Fibroblast of the conjunctiva (primary cell): ENCODE measurements at places on chromosomes 13 and 19.

GRCh38 chr19:5205381-5205780 lies 135.2 kb downstream of the PTPRS start:
- no peak for DNase-seq

DNA sequence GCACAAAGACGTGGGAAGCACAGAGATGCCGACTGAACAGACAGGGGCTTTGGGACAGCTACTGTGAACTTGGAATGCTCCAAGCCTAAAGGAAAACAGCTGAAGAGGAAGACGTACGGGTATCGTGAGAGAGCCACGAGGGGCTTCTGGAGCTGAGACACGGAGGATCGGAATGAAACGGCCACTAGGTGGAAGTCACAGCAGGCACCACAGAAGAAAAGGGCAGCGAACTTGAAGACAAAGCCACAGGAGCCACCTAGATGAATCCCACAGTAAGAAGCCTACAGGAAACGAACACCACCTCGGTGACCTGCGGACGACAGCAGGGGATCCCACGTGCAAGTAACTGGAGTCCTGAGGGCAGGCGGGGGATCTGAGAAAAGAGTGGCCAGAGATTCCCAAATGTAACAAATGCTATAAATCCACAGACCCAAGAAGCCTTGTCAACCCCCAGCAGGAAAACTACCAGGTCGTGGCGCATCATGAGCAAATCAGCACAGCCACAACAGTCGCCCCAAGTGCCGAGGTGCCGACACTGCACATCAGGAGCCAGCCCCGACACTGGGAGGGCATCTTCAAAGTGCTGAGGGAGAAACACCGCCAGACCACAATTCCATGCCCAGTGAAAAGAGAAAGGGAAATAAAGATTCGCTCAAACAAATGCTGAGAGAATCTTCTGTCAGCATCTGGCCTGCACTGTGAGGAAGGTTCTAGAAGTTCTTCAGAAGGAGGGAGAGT lies 39.3 kb upstream of the ISYNA1 start:
- no peak for DNase-seq

DNA sequence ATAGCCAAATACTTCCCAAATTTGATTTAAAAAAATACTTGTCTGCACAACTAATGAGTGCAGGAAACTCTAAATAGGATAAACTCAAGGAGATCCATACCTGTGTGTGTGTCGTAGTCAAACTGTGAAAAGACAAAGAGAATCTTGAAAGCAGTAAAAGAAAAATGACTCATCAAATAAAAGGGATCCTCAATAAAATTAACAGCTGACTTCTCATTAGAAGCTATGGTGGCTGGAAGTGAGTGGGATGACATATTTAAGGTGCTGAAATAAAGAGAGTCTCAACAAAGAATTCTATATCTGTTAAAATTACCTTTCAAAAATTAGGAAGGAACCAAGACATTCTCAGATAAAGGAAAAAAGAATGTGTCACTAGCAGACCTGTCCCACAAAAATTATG lies 13.7 kb downstream of the RNASEH2B start:
- DNase-seq = no peak

DNA sequence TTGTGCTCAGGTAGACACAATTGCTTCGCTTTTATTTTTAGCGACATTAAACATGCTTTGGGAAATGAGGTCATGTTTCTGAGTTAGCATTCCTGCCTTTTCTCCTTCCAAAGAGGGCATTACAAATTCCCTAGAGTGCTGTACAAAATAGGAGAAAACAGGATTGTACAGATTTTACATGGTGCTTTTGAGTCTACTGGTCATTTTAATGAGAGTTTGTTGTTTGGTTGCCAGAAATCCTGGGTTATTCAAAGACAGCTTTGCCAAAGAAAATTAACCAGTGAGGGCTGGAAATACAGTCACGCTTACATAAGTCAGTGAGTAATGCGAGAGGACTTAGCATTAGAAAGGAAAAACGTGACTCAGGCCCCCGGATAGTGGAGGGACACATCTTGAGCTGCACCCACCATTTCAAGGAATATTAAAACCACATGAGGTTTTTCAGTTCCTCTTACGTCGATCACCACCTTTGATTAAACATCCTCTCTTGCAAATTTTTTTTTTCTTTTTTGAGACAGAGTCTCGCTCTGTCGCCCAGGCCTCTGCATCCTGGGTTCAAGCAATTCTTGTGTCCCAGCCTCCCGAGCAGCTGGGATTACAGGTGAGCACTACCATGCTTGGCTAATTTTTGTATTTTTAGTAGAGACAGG lies 55.4 kb downstream of the SACS start:
- DNase-seq = peak; percentile 95

- DNase-seq = no peak
Measured at GRCh38 chr13:23687614-23688013, 117.4 kb downstream of the TNFRSF19 start.

DNA sequence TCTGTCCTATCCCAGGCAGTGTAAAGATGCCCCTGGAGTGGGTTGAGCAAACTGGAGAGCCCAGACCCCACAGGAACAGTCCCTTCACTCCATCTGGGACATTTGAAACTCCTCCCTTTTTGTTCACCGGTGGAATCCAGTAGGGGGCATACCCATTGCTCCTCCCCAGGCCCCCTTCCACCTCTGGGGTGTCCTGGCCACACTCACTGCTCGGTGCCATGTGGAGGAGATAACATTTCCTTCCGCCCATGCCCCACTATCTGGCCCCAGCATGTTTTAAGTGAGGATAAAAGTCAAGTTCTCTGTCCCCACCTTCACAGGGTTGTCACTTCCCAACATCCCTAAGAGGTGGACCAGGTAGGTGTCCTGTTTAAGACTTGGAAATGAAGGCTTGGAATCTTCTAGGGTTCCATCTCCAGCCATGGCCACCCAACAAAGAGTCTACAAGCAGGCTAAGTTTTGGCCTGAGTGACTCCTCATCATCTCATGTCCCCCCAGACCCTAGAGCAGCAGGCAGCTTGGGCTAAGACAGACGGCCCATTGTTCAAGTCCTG lies 9.3 kb downstream of the ZNF526 start:
- DNase-seq = no peak

- DNase-seq = no peak
Measured at GRCh38 chr13:40377783-40378182, 288.7 kb downstream of the FOXO1 start.

DNA sequence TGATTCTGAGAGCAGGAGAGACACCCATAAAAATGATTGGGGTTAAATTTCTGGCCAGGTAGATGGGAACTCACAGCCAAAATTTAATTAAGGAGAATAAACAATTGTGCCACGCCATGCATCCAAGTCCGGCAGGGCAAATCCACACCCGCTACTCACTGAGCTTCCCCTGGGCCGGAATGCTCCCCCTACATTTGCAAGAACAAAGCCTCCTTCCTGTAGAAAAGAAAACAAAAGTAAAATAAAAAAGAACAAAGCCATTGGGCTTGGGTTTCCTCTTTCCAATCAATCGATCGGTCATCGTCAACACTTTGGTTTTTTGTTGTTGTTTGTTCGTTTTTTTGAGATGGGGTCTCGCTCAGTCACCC lies 30.2 kb upstream of the TFDP1 start:
- no peak for DNase-seq

DNA sequence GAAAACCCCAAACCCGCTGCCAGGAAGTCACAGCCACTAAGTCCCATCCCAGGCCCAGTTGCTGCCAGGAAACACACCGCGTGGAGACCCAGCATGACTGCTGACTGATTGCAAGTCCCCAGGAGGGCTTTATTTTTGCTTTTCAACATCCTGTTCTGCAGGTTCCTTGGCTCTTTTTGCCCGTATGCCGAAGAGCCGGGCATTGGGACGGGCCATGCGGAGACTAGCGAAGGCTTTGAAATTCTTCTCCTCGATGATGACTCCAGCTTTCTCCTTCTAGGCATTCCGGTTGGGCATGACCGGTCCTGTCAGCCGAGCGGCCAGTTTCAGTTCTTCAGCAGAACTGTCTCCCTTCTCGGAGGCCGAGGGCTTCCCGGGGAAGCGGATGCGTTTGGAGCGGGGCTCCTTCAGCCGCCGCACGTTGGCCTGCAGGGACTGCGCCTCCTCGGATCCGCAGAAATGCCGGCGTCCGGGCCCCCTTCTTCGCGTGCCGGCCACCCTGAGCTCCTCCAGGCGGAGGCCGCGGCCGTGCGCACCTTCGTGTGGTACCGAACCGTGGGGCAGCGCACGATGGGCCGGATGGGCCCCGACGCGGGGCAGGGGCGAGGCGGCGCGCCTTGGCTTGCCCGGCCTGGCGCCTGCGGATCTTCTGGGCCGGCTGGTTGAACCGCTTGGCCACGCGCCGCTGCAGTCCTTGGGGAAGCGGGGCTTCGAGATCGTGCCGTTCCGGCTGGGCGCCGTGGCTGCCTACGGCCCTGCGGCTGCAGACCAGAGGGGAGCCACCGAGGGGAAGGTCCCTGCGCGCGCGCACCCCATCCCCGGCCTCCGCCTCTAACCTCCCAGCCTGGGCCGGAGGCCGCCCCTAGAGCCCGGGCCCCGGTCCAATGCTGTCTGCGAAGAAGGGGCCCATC lies 15.2 kb downstream of the ZSCAN5C start:
- DNase-seq = no peak

GRCh38 chr19:4014541-4015491 lies 7.3 kb downstream of the PIAS4 start:
- DNase-seq = no peak

DNA sequence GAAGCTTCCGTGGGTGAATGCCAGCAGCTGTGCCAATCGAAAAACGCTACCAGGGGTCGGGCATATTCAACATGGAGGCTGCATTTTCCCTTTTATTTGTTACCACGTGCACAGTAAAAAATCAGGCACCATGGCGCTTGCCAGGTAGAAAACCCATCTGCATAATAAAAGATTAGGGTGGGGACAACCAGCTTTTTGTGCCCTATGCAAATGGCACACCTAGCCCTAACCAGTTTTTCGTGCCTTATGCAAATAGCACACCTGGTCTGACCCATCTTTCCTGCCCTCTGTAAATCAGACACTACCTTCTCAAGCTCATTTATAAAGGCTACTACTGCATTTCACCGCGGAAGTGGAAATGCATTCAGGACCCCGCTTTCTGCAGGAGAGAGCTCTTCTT lies 62.1 kb upstream of the FREM2 start:
- no peak for DNase-seq

- no peak for DNase-seq
Measured at GRCh38 chr13:97976610-97977521, 23.4 kb downstream of the IPO5 start.

DNA sequence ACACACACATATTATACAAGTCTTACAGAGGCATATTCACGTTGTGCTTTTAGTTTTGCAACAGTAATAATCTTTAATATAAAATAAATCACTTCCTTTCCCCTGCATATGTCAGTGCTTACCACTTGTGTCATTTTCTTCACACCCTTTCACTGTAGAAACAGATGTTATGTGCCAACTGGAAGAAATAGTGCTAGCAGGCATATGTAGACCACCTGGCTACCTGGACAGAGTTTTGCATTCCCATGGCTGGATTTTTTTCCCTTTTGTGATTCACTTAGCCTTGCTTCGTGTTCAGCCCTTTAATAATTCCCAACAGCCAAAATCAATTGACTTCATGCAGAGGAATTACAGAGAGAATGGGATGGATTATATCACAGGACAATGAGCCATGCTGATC lies 399.1 kb upstream of the SPRY2 start:
- DNase-seq = no peak

GRCh38 chr13:87887459-87888123 lies 216.4 kb downstream of the SLITRK5 start:
- DNase-seq = no peak

DNA sequence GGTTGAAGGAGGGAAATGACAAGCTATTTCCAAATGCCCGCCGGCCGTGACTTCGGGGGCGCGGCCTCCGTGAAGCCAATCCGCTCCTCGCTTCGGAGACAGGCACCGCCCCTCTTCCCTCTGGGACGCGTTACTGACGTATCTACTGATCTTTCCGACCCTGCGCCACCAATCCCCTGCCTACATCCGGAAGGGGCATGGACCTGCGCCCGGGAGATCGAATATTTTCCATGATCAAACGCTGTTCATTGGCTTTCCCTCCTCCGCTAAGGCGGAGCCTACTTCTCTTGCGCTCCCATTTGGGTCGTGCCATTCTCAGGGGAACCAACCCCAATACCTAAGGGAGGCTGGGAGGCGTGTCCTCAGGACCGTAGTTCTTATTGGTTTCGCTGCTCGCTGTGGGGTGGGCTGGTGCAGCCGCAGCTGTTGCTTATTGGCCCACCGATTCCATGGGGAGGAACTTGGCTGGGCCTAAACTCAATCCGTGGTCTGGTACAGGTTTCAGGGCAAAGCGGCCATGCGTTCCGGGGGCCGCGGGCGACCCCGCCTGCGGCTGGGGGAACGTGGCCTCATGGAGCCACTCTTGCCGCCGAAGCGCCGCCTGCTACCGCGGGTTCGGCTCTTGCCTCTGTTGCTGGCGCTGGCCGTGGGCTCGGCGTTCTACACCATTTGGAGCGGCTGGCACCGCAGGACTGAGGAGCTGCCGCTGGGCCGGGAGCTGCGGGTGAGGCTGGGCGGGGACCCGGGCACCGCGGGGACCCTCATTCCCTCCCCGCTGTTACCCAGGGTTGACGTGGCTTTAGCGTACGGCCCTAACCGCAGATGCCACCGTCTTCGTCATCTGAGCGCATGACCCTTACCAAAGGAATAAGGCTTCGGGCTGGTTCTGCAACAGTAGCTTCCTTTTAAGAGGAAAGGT lies at the start of gene QPCTL:
Gene QPCTL, plus strand, starts transcription at position 480 of the 919 bp plus-strand sequence. Its CDS starts 38 bp downstream, at position 518.
- peak; percentile 98 for DNase-seq

DNA sequence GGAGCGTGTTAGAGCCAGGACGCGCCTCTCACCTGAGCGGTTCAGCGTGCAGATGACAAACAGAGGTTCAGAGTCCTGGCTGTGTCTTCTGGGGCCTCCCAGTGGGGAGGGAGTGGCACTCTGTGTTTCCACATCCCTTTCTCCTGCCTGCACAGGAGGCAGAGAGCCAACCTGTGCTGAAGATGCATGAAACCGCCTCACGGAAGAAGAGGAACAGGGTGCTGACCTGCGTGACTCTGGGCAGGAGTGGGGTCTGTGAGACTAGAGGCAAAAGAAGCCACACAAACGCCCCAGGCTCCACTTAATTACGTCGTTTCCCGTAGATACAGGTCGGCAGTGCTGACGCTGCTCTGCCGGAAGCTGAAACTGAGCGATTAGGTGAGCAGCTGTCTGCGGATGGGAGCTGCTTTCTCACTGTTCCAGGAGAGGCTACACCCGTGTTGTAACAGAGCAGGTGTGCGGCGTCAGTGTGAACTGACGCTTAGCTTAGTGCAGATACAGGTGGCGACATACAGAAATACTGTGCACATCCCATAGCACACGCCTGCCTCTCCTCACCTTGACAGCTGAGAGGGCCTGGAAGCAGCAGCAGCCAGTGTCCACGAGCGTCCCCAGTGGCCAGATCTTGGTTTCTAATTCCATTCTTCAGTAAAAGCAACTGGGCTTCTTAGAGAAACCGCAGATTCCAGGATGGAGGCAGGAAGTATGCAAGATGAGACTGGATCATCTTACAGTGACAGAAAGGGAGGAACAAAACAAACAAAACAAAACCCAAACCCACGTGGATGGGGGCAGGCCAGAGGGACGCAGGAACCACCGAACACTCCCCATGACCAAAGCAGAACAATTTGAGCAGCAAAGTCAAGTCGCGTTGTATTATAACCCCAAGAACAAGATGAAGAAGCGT lies 37.7 kb upstream of the MCF2L start:
- DNase-seq = peak; percentile 30

- DNase-seq = no peak
Measured at GRCh38 chr19:57788114-57788692, 18.7 kb downstream of the ZNF586 start.

- no peak for DNase-seq
Measured at GRCh38 chr19:38425222-38425809, 703 bp downstream of the RASGRP4 start.
